Stimulated activated CD4-positive, alpha-beta T cell treated with anti-CD3 and anti-CD28 coated beads, Interleukin-1b, Interleukin-23, amount 100 ng/mL, for 1 hour (primary cell): ENCODE measurements at places on chromosomes 7 and 10.

DNA sequence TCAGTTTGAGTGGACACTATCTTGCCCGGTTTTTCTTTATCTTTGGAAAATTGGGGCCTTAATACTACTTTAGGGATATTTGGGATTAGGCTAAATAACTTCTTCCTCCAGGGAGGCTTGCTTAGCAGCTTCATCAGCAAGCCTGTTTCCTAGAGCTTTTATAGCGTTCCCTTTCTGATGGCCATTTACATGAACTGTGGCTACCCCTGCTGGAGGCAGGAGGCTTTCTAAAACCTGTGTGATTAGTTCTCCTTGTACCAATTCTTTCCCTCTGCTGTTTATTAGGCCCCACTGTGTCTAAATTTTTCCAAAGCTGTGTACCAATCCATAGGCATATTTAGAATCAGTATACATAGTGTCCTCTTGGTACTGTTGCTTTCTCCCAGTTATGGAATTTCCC is 61.7 kb upstream of the CNTNAP2 start:
- DNase-seq, result no peak

- no peak for DNase-seq
These were observed 207.2 kb downstream of the PARD3 start for GRCh38 chr10:34607894-34608293.

DNA sequence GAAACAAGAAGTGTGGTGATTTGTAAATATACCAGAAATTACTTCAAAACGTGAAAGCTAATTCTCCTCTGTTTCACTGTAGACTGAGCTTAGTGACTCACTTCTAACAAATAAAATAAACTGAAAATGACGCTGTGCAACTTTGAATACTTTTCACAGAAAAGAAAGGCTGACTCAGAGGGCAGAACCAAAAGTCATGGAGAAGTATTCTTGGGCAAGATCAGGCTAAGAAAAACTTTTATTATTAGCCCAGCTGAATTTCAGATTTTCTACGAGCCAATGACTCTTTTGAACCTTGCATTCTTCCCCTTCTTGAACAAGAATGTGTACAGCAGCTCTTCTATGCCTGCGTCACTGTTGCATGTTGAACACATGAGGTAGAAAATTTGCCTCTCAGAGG is 527.3 kb upstream of the GHITM start:
- DNase-seq, result no peak

- DNase-seq, result no peak
These were observed 38.8 kb downstream of the RAMP3 start for GRCh38 chr7:45196374-45196773.

DNA sequence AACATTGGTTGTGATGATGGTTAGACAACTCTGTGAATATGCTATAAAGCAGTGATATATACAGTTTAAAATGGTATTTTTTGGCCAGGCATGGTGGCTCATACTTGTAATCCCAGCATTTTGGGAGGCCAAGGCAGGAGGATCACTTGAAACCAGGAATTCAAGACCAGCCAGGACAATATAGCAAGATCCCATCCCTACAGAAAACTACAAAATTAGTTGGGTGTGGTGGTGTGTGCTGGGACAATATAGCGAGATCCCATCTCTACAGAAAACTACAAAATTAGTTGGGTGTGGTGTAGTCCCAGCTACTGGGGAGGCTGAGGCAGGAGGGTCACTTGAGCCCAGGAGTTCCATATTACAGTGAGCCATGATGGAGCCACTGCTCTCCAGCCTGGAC is 27.5 kb upstream of the MSMB start:
- no peak for DNase-seq
